ENCODE measurements at places on chromosomes 5 and 9.

GRCh38 chr9:16732546-16732945, 137.9 kb downstream of the BNC2 start:
- DNase-seq, result no peak

DNA sequence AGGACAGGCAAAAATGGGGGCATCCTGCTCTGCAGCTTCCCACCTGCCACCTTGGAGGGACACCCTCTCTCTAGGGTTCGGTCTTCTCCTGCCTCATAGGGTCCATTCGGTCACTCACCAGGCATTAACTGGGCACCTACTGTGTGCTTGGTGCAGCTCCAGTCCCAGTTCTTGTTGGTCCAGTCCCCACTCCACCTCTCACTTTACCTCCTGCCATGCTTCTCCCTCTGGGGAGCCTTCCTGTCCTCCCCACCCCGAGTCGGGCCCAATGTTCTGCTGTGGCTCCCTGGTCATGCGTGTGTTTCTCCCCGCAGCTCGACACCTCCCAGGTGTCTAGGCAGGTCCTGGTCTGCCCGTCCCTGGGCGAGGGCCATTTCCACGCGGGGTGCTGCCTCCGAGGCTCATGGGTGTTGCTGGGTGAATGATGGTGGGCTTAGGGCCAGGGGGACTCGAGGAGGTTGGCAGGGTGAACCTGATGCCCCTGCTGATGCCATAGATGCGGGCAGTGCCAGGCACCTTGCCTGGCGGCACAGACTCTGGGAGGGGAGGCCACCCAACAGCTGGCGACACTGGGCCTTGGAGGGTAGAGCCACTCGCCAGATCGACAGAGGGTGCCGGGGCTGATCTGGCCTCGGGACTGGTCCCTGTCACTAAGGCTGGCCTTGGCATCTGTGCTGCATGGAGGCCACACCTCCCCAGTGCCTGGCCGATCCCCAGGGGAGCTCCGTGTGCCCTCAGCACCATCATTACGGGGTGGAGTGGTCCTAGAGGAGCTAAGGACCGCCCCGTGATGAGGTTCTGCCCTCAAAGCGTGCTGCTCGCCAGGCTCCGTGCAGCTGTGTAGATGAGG, 66.0 kb upstream of the RNU6ATAC start:
- no peak for DNase-seq

- DNase-seq, result no peak
Observed at GRCh38 chr5:60362158-60362557, 337.8 kb downstream of the DEPDC1B start.

GRCh38 chr5:134543820-134544614, 18.5 kb downstream of the JADE2 start:
- DNase-seq, result no peak

- DNase-seq, result no peak
Observed at GRCh38 chr9:85639675-85640186, 102.0 kb downstream of the AGTPBP1 start.

DNA sequence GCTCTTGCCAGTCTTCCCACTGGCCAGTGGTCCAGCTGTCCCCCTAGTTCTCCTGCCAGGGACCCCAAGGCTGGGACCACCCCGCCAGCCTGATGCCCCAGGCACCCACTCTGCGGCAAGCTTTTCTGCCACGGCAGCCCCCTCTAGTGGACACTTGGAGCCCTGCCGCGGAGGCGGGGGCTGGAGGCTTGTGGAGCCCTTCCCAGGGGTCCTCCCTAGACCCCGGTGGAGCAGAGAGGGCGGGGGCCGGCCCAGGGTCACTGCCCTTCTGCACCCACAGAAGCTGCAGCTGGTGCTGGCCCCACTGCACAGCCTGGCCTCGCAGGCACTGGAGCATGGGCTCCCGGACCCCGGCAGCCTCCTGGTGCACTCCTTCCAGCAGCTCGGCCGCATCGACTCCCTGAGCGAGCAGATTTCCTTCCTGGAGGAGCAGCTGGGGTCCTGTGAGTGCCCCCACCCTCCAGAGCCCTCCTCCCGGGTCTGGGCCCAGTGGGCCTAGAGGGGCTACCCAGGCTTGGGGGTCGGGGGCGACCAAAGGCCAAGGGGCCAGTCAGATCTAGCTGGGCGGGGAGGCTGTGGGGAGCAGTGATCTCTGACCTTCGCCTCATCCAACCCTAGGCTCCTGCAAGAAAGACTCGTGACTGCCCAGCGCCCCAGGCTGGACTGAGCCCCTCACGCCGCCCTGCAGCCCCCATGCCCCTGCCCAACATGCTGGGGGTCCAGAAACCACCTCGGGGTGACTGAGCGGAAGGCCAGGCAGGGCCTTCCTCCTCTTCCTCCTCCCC, 9.1 kb downstream of the EGFL7 start:
- DNase-seq, result no peak

DNA sequence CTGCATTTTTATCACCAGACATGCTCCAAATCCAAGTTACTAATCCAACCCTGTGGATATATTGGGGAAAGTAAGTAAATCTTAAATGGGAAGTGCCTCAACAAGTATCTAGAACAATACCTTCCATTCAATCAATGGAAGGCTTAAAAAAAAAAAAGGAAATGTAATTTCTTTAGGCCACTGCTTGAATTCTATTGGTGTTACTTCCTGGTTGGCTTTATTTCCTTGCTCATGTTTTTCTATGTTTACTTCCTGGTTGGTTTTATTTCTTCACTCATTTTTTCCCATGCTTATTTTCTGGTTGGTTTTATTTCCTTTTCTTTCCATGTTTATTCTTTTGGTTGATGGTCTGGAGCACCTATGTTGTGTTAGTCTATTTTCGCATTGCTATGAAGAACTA, 363.9 kb downstream of the KDM4C start:
- no peak for DNase-seq

DNA sequence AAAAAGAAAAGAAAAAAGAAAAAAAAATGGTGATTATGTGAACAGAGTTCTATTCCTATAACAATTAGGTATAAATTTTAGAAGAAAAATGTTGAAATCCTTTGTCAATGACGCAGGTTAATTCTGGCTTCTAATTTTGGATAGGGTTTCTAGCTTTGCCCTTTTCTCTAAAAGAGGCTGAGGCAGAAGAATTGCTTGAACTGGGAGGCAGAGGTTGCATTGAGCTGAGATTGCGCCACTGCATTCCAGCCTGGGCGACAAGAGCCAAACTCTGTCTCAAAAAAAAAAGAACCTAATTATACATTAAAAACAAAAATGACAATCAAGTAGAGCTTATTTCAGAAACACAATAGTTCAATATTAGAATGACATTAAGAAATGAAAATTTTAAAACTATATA, 2.9 kb downstream of the STXBP1 start:
- no peak for DNase-seq

DNA sequence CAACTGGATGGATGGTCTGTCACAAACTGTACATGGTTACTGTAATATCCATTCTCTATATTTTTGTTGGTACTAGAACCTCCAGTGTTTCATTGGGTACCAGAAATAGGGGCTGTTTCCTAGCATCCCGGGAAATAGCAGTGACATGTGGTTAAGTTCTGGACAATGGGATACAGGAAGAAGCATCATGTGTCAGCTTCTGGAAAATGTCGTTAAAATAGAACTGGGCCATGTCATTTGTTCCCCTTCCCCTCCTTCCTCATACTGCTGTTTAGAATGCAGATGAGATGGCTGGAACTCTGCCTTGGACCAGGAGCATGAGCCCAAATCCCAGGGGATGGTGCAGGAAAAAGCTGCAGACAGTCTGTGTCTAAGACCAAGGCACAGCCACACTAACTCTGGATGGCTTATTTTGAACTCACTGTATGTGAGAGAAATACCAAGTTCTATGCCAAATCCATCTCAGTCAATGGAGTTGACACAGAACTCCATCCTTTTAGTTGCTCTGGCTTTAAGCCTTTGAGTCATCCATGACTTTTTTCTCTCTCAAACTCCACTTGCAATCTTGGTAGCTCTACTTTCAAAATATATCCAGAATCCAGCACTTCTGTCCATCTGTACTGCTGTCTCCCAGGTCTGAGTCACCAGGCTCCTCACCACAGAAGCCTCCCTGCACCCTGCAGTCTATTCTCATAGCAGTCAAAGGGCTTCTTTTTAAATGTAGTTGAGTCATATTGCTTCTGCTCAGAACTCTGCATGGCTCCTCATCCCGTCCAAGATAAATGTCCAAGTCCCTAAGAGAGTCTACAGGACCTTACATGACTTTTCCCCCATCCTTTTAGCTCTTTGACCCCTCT, 184.2 kb downstream of the NSG2 start:
- DNase-seq, result no peak

GRCh38 chr9:128026255-128026772, 40.8 kb downstream of the NAIF1 start:
- no peak for DNase-seq

GRCh38 chr5:67222243-67223025, 25.8 kb upstream of the CD180 start:
- DNase-seq, result no peak

- DNase-seq, result no peak
Observed at GRCh38 chr5:87105577-87105976, 162.1 kb upstream of the RASA1 start.

DNA sequence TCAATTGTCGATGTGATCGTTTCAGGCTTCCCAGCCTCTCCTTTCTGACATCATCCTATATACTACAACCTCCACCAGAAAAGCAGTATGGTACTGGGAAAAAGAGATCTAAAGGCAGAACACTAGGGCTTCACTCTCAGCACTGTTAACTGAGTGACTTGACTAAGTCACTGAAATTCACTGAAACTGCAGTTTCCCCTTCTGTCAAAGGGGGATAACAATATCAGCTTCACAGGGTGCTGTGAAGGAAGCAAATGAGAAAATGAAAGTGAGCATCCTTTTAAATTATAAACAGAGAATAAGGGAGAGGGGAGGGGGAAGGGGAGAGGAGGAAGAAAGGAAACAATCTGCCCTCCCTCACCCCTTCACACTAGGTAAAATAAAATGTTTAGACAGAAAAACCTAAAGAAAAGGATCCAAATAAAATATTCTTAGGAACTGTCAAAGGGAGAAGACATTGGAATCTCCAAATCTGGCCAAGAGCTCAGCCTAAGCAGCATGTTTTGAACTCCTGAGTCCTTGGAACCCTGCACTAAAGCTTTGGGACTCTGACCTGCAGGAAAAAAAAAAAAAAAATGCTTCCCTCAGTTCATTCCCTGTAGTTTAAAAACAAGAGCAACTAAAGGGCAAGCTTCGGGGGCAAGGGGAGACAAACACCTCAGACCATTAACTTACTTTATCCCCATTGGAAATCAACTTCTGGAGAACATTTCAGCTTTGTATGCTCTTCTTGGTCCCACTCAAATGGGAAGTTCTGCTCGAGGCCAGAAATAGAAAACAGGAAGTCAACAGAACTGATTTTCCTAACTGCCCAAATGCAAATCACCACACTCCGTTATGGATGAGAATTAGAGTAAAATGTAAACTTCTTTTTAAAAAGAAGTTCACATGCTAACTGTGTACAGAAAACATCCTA, 178.3 kb downstream of the DEPDC1B start:
- DNase-seq, result no peak

- DNase-seq, result no peak
Observed at GRCh38 chr9:90099262-90099963, 494.6 kb downstream of the GADD45G start.

DNA sequence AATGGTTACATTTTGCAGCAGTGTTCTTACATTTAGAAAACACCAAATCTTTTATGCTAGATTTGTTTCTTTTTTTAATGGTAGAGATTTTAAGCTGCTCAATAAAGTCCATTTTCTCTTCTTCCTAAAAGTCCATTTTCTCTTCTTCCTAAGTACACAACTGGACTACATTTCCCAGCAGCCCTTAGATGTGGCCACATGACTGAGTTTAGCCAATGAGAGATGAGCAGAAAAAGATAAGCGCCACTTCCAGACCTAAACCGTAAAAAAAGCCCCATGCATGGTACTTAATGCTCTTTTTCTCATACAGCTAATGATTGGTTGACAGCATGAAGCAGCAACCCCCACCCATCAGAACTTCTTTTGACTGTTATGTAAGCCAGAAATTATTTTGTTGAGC, 206.7 kb downstream of the FAM114A2 start:
- peak; percentile 35 for DNase-seq

GRCh38 chr5:150540042-150540441, 32.1 kb downstream of the NDST1 start:
- no peak for DNase-seq

GRCh38 chr9:91783411-91783810, 166.6 kb downstream of the ROR2 start:
- no peak for DNase-seq

GRCh38 chr5:4101189-4101588, 505.6 kb downstream of the IRX1 start:
- DNase-seq, result no peak

DNA sequence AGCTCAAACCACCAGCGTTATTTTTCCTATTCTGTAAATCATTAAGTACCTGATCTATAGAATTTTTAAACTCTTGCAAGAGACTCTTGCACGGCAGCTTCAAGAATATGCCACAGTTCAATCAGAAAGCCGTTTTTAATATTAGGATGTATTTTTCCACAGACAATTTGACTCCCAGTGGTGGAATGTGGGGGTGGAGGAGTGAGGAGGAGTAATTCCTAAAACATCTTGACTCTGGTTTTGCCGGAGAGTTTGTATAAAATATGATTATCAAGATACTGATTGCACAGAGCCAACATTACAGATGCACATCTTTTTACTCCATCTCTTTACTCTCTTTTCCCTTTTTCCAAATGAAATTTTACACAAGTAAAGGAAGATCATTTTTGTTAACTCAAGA, 288.3 kb downstream of the ENC1 start:
- DNase-seq, result no peak

DNA sequence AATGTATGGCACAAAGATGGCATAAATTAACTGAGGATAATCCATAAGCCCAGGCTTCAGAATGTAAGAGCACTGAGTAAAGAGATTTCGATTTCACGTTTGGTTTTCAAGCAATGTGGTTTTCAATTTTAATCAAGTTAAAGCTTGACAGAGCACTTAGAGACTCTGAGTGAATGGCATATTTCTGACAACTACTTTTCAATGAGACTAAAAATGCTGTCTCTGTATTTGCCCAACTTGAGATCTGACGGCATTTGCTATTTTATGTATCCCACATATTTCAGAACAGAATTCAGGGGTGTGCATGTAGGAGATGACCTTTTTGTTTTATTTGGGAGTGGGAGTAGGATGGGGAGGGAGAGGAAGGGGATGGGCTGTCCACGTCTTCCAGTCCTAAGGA, 280.3 kb upstream of the PANK3 start:
- DNase-seq, result peak; percentile 36

GRCh38 chr5:157269165-157269671, 3.3 kb downstream of the CYFIP2 start:
- DNase-seq, result no peak

DNA sequence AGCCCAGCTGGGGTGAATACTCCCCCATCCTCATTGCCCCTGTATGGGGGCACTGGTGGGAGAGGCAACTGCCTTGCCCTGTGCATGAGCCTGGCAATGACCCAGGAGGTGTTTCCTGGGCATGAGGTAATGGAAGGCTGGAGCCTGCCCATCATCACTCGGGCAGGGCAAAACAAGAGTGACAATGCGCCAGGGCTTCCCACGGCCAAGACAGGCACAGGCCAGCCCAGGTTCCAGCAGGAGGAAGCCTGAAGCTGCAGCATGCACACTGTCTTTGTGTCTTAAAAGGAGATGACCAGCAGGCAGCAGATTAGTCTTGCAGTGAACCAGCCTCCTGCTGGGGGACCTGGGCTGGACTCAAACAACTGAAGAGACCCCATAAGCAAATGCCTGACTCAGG, 92.2 kb upstream of the SMIM23 start:
- DNase-seq, result no peak

Measured in hematopoietic multipotent progenitor cell treated with erythropoietin and hydrocortisone succinate and interleukin-3 and kit ligand, for 15 days (in vitro differentiated cells).